ENCODE measurements at places on chromosomes 1 and 21. TPM values are rescaled to one million over a fixed set of nuclear protein-coding genes. Genes with fewer than 3 reads are reported as not detected.

DNA sequence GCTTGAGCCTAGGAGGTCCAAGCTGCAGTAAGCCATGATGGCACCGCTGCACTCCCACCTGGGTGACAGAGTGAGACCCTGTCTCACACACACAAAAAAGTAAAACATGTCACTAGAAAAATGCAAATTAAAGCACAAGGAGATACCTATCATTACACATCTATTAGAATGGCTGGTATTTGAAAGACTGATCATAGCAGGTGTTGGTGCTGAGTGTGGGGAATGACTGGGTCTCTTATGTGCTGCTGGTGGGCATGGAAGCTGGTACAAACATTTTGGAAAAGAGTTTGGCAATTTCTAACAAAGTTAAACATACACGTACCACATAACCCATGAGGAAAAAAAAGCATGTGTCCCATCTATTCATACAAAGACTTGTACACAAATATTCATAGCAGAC is 142.1 kb upstream of the ZBTB40 start:
- DNase-seq: no peak
- H3K27ac ChIP-seq: no peak overlapping the region
- no peaks in the 10 kb centered on the region for H3K36me3 ChIP-seq
- H3K27me3 ChIP-seq: no peaks in the 10 kb centered on the region
- H3K4me3 ChIP-seq: no peak overlapping the region
- H3K4me1 ChIP-seq: no peaks in the 10 kb centered on the region

DNA sequence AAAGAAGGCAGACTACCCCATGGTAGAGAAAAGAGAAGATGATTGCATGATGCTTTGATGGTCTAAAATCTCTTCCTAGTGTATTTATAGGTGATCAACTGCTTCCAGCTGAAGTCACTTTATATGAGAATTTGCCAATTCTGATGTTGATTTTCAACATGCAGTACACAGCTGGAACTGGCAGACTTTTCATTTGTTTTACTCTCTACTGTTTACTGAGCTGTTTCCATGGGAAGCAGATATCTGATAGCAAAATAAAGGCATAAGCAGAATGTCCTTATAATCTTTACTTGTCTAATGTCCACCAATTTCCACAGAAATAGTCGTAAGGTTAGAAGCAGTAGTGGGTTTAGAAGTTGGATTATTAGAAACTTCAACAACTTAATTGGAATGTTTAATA is 74.9 kb downstream of the SYDE2 start:
- no peaks in the 10 kb centered on the region for H3K27me3 ChIP-seq
- no peaks in the 10 kb centered on the region for H3K36me3 ChIP-seq
- no peak for DNase-seq
- H3K4me3 ChIP-seq: no peak overlapping the region

DNA sequence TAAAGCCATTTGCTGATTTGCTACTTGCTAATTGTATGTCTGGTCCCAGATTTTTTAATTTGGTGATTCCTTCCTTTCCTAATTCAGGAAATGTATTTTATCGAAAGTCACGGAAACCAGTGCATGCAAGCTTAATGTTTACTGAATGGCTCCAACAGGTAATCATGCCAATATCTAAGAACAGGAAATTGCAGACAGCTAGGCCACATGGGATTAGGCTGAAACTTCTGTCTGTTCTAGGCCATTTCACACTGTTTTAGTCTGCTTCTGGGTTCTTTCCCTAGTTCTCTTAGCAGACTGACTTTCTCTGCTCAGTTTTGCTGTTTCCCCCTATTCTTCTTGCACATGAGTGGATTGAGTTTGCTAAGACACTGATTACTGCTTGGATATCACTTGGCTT is 111.4 kb downstream of the NTNG1 start:
- peaks cover 11% of the 10 kb centered on the region for H3K4me1 ChIP-seq
- no peak overlapping the region for H3K4me3 ChIP-seq
- no peak for DNase-seq
- no peaks in the 10 kb centered on the region for H3K27me3 ChIP-seq

DNA sequence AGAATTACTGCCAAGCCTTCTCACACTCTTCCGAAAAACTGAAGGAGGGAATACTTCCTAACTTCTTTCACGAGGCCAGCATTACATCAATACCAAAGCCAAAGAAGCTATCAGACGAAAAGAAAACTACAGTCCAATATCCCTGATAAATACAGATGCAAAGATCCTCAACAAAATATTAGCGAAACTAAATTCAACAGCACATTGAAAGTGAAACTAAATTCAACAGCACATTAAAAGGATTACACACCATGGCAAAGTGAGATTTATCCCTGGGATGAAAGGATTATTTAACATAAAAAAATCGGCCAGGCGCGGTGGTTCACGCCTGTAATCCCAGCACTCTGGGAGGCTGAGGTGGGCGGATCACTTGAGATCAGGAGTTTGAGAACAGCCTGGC is 176.8 kb downstream of the FAF1 start:
- H3K27ac ChIP-seq: no peak overlapping the region
- DNase-seq: no peak
- peaks cover 10% of the 10 kb centered on the region for H3K36me3 ChIP-seq
- no peak overlapping the region for H3K4me3 ChIP-seq

GRCh38 chr1:147726168-147726567 is 34.2 kb downstream of the GJA5 start:
- H3K27me3 ChIP-seq: no peaks in the 10 kb centered on the region
- peaks cover 2% of the 10 kb centered on the region for H3K4me1 ChIP-seq
- no peaks in the 10 kb centered on the region for H3K36me3 ChIP-seq

- no peak for DNase-seq
- H3K4me3 ChIP-seq: no peak overlapping the region
- H3K36me3 ChIP-seq: peaks cover 10% of the 10 kb centered on the region
- H3K4me1 ChIP-seq: no peaks in the 10 kb centered on the region
- H3K27me3 ChIP-seq: no peaks in the 10 kb centered on the region
- H3K27ac ChIP-seq: no peak overlapping the region
Observed at GRCh38 chr1:244302876-244303609, 148.7 kb downstream of the ADSS2 start.

GRCh38 chr1:34867415-34867814 is 7.9 kb upstream of the SMIM12 start:
- H3K27ac ChIP-seq: no peak overlapping the region
- no peaks in the 10 kb centered on the region for H3K36me3 ChIP-seq
- no peaks in the 10 kb centered on the region for H3K4me1 ChIP-seq
- no peak for DNase-seq

Gene BEND5
- 5.6 TPM for total RNA-seq
